ENCODE measurements at places on chromosomes 12 and 14.

GRCh38 chr14:97407701-97408407 lies 610.7 kb downstream of the VRK1 start:
- DNase-seq, result no peak

- no peak for DNase-seq
Measured at GRCh38 chr14:102055181-102055901, 31.5 kb downstream of the HSP90AA1 start.

DNA sequence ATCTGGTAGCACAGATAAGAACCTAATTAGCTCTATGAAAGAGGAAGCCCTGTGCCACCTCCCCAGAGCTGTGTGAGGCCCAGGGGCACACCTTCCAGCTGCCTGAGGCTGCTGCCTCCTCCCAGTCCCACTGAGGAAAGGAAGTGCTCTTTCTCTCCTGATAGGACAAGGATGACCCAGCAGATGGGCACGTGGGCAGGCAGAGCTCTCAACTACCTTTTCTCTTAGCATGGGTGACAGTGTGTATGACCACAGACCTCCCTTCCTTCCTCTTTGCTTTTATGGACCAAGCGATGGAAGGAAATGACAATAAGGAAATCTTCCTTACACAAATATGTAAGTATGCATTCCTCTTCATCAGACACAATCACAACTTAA lies 127.6 kb upstream of the AMIGO2 start:
- DNase-seq, result no peak

DNA sequence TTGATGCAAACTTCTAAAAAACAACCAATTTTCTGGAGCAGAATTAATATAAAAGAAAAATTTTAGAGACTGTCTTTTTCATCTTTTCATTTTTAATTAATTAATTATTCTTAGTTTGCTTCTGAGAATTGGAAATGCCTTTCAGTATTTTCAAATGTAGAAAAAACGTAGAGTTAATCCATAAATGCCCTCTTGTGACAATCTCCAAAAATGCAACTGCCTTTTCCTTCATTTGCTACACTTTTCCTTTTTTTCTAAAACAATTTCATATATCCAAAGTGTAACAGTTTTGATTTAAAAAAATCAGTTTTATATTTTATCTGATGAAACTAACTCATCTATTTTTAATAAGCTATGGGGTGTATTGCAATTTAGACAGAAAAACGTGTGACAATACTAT lies 409.3 kb downstream of the PRKD1 start:
- no peak for DNase-seq

DNA sequence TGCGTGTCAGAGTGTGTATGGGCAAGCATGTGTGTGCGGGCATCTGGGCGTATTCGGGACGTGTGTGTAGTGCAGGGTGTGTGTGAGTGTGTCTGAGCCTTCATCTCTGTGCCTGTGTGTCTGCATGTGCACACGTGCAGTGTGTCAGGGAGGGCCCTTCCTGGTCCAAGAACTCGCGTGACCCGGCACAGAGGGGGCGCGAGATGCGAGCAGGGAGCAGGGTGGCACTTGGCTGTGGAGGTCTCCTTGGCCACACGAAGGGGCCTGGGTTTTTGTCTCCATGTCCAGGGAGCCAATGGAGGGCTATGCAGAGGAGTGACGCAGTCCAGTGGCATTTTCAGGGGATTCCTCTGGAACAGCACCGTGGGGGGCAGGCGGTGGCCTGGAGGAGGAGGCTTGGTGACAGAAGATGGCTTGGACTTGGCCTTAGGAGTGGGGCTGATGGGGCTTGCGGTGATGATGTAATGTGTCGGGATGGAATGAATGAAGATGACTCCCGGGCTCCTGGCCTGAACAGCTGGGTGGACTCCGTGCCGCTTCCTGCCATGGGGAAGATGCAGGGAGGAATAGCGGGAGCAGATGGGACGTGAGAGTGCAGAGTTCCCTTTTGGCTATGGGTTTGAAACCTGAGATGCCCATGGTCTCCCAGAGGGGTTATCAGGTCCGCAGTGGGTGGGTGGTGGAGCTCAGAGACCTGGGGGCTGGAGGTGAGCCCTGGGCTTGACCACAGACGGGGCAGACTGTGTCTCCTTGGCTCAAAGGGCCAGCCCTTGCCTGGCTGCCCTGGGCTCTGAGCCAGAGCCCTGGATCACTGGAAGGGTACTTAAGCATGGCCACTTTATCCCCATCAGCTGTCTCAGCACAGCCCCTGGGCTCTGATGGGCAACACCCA lies 208.3 kb downstream of the PHETA1 start:
- no peak for DNase-seq

GRCh38 chr12:92582475-92582874 lies 120.3 kb upstream of the PLEKHG7 start:
- DNase-seq, result no peak

DNA sequence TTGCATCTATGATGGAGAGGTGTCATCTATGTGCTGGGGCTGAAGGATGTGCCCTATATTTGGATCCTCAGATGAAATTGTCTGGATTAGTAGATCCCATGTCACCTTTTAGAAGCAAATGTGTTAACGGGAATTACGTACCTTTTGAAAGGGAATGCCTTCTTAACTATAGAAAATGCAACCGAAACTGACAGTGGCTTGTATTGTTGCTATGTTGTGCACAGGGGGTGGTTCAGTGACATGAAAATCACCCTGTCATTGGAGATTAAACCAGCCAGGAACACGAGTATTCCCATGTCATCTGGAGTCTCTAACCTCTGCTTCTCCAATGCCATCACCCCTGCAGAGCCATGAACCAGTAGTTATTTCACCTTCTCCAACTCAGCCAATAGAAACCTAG lies 110.2 kb downstream of the METTL25 start:
- no peak for DNase-seq

DNA sequence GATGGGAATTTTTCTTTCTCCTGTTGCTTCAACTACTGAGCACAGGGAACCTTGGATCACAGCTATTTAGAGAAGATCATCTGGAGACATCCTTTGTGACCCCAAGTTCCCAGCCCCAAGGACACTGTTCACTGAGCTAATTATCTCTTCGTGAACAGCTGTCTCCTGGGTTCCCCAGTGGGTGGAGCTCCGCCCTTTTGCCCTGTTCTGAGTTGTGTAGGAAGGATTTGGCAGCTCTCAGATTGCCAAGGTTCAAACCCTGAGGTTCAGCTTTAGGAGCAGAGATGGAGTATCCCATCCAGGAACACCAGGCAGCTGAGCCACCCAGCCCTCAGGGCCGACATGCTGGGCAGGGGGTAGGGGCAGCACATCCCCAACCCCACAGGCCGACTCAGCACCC lies 32.0 kb downstream of the NGB start:
- no peak for DNase-seq

DNA sequence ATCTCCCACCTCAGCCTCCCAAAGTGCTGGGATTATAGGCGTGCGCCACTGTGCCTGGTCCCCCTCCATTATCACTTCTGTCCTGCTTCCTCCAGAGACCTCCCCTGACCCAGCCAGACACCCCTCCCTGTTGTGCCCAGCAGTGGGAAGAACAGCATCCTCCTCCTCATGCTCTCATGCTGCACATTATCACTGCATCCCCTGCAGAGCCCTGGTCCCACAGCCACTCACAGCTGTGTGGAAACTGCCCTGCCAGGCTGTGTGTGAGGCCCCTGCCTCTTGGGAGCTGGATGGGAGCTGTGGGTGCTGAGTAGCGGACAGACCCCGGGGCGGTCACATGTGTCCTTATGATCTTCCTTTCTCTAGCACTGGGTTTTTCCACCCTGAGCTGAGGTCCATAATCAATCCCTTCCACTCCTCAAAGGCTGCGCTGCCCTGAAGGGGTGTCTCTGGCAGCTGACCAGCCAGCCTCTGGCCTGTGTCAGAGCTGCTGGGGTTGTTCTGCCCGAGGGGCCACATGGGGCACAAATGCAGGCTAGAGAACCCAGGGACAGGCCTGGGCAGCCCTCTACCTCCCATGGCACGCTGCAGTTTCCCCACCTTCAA lies 9.2 kb downstream of the HIP1R start:
- DNase-seq, result no peak

- DNase-seq, result no peak
Measured at GRCh38 chr12:87768501-87769287, 260.5 kb downstream of the C12orf50 start.

GRCh38 chr14:51862176-51862796 lies 1.9 kb downstream of the GNG2 start:
- DNase-seq, result no peak

DNA sequence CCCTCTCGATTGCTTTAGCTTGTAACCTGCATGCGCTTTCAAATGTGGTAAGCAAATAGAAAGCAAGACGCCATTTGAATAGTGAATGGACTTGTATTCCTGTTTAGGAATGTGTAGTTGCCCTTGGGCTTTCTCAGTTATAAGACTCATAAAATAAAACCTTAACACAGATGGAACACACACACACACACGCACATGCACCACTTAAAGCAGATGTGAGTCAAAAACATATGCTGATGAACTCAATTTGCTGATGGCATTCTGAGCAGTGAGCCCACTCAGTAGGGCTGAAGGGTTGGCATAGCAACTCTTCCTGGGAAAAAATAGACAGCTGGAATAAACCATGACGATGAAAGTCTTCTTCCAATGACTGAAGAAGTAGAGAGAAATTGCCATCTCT lies 360.5 kb downstream of the APAF1 start:
- no peak for DNase-seq

GRCh38 chr12:38538319-38538718 lies 221.7 kb downstream of the ALG10B start:
- DNase-seq, result no peak

DNA sequence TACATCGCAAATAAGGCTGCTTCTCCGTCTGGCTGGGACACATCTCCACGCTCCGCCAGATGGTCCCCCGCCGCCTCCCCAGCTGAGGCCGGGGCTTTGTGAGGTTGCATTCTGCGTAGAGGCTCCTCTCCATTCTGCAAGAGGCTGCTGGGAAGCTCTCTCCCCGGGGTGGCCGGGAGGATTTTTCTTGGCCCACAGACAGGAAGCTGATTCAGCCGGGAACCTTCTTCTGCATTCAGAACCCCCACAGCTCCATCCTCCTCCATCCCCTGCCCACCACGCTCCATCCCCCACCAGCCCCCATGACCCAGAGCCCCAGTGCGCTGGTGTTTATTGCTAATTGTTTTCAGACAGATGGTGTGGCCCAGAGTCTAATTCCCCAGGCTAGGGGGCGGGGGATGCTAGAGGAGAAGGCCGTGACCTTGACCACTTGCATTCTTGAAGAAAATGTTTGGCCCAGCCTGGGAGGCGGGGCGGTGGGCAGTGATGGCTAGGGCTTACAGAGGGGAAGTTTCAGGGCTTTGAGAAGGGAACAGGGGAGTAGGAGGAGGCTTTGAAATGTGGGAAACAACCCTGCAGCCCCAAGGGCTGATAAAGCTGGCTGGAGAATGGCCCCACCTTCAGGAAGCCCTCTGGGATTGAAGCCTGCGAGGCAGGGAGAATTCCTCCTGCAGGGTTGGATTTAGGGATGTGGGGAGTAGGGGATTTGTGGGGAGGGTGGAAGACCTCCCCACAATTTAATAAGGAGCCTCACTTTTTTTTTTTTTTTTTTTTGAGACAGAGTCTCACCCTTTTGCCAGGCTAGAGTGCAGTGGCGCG lies 88.5 kb upstream of the NCOR2 start:
- DNase-seq, result peak; percentile 83

DNA sequence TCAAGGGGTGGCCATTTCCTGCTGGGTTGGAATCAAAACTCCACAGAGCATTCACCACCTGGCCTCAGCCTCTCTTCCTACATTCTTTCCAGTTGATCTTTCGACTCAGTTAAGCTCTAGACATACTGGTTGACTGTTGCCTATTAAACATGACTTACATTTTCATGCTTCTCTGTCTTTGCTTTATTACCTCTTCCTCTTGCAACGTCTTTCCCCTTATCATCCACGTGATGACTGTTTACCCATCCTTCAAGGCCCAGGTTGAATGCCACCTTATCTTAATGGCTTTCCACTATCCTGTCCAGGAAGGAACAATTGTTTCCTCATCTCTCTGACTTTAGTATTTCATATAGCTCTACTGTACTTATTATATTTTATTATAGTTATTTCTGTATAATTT lies 24.4 kb upstream of the CCDC175 start:
- no peak for DNase-seq

DNA sequence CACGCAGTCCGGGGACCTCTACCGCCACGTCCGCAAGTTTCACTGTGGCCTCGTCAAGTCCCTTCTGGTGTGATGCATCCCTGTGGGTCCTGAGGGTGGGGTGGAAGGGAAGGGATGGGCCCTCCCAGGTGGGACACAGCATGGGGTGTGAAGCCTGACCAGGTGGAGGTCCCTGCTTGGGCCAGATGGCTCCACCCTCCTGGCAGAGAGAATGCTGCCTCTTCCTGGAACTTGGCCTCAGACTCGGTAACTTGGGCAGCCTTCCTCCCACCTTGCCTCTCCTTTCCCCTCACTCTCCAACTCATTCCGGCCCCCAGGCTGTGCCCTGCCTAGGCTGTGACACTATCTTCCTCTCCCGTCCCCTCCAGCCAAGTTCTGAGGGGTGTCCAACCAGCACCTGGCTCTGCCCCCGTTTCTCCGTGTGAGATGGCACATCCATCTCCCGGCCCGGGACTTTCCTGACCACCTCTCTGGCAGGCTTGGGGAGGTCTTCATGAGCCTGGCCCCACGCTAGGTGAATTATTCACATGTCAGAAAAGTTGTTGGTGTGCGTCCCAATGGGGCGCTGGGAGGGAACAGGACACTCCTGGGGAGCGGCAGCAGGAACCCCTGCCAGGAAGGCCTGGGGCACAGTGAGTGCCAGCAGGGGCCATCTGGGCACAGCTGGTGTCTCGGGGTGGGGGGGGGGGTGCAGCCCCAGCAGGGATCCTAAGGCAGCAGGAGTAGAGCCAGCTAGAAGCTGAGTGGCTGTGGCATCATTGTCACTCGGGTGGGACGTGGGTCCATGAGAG lies 1.7 kb downstream of the ZBTB42 start:
- DNase-seq, result no peak

GRCh38 chr12:46373301-46374296 lies 1.0 kb upstream of the SLC38A2 start:
- no peak for DNase-seq

GRCh38 chr12:74586251-74586650 lies 48.6 kb downstream of the ATXN7L3B start:
- no peak for DNase-seq

GRCh38 chr12:47813511-47814196 lies 6.0 kb downstream of the HDAC7 start:
- DNase-seq, result no peak

DNA sequence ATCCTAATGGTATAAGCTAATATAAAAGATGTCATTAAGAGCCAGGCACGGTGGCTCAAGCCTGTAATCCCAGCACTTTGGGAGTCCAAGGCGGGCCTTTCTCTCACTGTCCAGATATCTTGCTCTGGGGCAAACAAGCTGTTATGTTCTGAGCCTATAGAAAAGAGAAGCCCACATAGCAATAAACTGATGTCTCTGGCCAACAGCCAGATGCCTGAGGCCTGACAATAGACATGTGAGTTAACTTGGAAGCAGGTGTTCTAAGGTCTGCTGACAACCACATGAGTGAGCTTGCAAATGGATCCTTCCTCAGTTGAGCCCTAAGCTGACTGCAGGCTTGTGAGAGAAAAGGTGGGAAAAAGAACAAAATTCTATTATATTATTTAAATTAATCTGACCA lies 25.0 kb downstream of the YAF2 start:
- no peak for DNase-seq

DNA sequence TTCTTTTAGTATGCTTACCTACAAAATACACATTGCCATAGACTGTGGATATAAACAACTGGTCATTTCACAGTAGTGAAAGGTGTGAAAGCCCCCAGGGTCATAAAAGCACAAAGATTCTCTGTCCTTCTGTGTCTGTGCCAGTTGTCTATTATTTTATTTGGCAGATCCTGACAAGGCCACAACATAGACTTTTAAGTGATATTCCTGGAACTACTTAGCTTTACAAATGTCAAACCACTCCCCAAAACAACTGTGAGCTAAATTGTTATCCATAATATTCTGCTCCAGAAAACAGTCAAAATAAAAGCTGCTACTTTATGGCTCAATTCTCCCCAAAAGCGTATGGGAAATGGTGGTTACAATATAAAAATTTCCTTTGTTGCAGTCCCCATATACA lies 172.1 kb downstream of the SEC23A start:
- no peak for DNase-seq
